Brain pericyte (primary cell): ENCODE measurements at places on chromosomes 12 and 14.

- no peak for DNase-seq
Observed at GRCh38 chr12:18970603-18971002, 158.9 kb upstream of the PLEKHA5 start.

GRCh38 chr12:64675795-64676194 is 65.5 kb downstream of the RASSF3 start:
- no peak for DNase-seq

GRCh38 chr12:50065726-50066310 is 8.4 kb downstream of the ASIC1 start:
- no peak for DNase-seq

DNA sequence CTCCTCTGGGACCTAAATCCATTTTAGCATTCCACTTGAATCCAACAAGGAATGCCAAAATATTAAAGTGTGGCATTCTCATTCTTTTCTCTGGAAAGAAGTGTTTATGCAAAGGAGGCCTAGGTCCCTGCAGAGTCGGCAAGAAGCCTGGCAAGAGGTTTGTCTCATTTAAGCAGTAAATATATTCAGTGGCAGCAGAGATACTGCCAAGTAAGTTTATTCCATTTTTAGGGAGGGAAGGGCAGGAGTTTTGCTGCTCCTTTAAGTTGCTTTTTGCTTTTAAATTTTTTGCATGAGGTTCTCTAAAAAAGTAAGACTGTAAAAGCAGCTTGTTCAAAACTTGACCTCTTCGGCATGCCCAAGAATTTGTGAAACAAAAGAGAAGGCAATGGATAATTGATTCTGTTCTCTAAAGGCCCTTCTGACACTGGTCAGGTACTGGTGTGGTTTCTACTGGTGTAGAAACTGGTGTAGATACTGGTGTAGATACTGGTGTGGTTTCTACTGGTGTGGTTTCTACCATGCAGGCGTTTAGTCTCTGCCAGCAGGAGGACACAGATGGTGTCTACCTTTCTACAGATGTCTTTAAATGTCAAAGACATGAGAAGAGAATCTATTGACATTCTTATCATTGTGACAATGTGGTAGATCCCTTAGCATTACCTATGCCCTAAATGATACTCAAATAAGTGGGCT is 107.3 kb downstream of the SAMD4A start:
- no peak for DNase-seq

GRCh38 chr12:3102771-3103410 is 25.7 kb downstream of the TSPAN9 start:
- no peak for DNase-seq

DNA sequence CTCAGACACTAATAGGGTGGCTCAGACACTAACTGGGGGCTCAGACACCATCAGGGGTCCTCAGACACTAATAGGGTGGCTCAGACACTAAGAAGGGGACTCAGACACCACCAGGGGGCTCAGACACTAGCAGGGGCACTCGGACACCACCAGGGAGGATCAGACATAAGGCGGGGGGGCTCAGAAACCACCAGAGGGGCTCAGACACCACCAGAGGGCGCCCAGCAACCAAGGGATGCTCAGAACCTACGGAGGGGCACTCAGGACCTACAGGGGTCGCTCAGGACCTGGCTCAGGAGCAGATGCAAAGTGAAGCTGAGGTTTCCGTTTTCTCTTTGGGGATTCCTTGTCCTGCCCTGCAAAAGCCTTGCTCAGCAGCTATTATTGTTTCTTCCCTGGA is 448.5 kb downstream of the TMEM121 start:
- no peak for DNase-seq

GRCh38 chr14:103259184-103259583 is 74.9 kb upstream of the EIF5 start:
- DNase-seq: no peak

DNA sequence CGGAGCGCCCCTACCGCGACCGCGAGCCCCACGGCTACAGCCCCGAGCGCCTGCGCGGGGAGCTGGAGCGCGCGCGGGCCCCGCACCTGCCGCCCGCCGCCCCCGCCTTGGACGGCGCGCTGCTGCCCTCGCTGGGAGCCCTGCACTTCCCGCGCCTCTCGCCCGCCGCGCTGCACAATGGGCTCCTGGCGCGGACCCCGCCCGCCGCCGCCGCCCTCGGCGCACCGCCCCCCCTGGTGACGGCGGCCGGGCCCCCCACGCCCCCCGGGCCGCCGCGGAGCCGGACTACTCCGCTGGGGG is 27.0 kb downstream of the LRCOL1 start:
- no peak for DNase-seq

DNA sequence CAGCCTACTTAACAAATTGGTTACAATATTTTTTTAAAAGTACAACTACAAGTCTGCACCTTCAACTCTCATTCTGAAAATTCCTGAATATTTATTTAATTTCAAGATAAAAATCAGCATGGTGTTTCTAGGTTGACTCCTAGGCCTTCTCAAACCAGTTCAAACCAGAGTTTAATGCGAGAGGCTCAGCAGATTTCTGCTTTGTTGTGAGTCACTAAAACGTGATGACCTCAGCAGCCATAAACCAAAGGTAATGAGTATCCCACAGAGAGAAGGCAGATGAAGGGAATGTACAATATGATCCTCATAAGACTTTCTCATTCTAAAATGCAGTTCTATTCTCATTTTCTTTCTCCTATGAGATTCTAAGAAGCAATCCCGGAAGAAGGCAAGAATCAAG is 1.5 kb downstream of the PRDM4 start:
- DNase-seq: no peak

- DNase-seq: no peak
Observed at GRCh38 chr12:112901271-112901670, 5.5 kb upstream of the OAS1 start.

DNA sequence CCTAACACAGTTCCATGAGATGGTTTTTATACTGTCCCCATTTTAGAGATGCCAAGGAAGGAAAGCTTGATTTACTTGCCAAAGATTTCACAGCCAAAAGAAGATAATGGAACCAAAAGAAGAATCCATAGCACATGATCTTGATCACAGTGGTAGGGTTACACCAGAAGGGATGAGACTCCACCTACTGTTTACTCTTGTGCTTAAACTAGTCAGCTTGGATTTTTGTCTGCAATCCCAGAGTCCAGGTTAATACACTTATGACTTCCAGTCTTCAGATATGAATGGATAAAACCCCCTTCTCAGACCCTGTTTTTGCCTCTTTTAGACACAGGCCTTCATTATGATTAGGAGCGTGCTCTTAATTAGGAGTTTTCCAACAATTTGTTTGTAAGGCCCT is 454.2 kb downstream of the AEBP2 start:
- DNase-seq: no peak

DNA sequence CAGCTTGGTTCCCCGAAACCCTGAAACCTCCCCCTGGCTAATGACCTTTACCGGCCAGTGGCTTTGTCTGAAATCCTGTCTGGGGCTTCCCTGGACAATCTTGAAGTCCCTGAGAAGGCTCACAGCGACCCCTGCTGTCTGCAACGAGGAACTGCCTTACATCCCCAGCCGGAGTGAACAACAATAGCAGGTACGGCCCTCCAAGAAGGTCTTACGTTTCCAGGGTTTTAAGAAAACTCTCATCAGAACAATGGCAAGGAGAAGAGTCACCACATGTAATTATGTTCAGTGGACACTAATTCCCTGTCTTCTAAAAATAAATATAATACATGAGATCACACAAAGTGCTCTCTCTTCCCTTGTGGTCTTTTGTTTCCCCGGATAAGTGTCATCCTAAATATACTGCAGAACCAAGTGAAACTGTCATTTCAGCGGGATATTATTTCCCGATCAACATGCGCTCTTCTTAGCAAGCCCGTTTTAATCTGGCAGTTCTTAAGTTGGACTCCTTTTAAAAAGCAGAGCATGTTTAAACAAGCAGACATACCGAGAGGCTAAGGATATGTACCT is 53.3 kb downstream of the RBM19 start:
- DNase-seq: peak; percentile 43
